ENCODE measurements at places on chromosomes 5 and 9.

- DNase-seq, result peak; percentile 87
These were observed at the start of the genes EIF4E1B and SNCB for GRCh38 chr5:176629853-176630680. Gene EIF4E1B (plus strand): TSS chr5:176630675. CDS start chr5:176642788, 12,113 bp downstream. Gene SNCB (minus strand): TSS chr5:176630534. CDS start chr5:176629654, 880 bp downstream.

GRCh38 chr9:115042781-115043509 is 75.0 kb downstream of the TNC start:
- DNase-seq, result no peak

DNA sequence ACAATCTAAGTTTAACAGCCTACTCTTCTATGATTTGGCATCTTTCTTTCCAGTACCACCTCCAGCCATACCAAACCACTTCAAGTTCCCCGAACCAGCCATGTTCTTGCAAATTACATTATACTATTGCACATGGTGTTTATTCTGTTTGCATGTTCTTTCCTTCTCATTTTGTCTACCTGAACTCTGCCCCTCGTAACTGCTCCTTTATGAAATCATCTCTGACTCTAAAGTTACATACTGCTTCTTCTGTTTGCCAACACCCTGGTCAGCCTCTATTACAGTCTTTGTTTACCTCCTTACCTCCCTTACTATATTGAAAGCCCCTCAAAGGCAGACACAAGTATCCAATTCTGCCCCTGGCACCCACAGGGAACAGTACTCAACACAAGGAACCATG is 6.0 kb downstream of the PPP6C start:
- no peak for DNase-seq

DNA sequence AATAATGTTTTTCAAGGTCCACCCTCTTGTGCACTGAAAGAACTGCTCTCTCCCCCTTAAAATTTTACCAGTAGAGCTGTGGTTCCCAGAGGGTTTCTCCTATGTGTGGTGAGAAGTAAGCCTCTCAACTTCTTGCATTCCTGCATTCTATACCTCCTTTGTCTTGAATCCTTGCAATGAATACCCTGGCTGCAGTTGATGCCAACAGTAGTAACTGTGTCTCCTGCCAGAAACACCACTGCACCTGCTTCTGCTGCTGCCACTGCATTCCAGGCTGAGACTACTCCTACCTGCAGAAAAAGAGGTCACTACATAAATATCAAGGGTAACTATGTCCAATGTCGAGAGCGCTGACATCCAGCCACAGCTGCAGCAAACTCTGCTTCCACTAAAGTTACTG is 203.7 kb downstream of the TMEM167A start:
- no peak for DNase-seq

GRCh38 chr9:1978941-1979340 is 36.2 kb upstream of the SMARCA2 start:
- DNase-seq, result no peak

GRCh38 chr5:179203248-179203647 is 142.0 kb downstream of the ADAMTS2 start:
- DNase-seq, result no peak

DNA sequence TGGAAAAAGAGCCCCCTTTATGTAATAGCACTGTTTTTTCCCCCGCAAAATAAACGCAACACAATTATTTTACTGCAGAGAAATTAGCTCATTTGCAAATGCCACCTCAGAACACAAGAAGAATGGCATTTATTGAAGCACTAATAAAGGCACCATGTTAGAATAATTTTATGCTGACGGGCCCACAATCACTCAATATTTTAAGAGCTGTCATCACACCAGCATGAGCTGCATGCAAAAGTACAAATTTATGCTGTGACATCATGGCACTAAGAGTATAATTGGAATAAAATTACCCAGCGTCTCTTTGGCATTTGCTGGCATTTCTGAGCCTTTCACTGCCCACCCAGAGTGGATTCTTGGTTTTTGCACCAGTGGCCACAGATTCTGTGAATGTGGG is 364.6 kb downstream of the TLE4 start:
- DNase-seq, result no peak

DNA sequence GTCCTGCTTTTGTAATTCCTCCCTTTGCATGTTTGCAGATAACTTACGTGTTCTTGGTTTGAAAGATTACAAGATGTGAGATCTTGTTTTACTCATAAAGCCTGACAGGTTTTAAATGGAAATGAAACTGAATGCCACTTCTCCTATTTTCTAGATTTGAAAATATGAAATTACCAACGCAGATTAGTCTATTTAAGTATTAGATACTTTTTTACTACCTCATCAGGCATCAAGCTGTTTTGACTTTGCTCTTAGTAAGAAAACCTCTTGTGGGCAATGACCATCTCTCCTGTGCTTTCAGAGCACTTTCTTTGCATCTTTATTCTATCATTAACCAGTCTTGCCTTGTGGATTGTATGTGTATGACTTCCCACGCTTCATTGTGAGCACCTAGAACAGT is 3.5 kb downstream of the DMXL1 start:
- DNase-seq, result peak; percentile 4

DNA sequence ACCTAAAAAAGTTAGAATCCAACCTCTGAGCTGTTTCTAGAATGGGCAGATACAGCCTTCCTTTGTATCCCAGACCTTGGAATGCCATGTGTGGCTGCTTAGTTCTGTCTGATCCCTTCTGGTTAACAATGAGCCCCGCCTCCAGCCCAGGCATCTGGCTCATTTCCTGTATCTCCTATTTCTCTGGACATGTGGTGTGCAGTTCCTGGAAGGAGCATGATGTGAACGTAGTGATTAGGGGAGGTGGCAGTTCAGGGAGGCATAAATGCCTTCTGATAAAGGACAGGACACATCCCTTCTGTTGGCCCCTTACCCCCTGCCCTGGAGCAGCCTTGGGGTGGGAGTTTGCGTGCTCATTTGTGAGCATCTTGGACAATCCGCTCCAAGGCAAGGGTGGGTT is 243.0 kb downstream of the ZSWIM6 start:
- no peak for DNase-seq

- no peak for DNase-seq
These were observed 89.7 kb downstream of the CAAP1 start for GRCh38 chr9:26802921-26803320.

- DNase-seq, result no peak
These were observed 99.9 kb downstream of the PRR16 start for GRCh38 chr5:120564013-120564412.

DNA sequence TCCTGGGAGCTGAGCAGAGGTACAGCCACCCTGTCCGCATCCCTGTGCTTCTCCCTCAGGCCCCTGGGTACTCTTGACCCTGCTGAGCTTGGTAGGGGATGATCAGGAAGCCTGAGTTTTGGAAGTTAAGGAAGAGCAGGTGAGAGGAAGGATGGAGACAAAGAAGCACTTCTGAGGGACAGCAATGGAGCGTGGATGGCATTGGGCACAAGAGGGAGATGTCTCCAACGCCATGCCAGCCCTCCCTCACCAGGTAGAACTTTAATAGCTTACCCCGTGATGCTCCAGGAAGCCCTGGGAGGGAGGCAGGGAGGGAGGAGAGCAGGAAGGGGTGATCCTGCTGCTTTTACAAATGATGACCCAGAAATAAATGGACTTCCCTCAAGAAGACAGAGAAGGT is 29.9 kb upstream of the SMU1 start:
- DNase-seq, result no peak

DNA sequence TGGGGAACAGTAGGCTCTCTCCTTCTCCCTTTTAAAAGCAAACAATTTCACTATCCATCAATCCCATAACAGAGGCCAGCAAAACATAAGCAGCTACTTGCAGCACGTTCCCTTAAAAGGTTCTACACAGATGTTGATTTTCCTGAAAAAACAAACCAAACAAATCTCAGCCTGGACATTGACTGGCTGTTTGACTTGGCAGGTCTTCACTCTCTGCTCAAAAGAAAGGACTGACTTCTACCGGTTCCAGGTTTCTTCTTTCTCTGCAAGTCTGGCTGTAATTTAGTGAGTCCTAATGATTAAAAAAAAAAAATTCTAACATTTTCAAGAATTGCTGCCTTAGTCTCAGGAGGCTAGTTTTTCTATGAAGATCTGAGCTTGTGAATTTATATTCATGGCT is 203.1 kb upstream of the EFNA5 start:
- no peak for DNase-seq

- DNase-seq, result no peak
These were observed 103.9 kb downstream of the VAV2 start for GRCh38 chr9:133888048-133888808.

DNA sequence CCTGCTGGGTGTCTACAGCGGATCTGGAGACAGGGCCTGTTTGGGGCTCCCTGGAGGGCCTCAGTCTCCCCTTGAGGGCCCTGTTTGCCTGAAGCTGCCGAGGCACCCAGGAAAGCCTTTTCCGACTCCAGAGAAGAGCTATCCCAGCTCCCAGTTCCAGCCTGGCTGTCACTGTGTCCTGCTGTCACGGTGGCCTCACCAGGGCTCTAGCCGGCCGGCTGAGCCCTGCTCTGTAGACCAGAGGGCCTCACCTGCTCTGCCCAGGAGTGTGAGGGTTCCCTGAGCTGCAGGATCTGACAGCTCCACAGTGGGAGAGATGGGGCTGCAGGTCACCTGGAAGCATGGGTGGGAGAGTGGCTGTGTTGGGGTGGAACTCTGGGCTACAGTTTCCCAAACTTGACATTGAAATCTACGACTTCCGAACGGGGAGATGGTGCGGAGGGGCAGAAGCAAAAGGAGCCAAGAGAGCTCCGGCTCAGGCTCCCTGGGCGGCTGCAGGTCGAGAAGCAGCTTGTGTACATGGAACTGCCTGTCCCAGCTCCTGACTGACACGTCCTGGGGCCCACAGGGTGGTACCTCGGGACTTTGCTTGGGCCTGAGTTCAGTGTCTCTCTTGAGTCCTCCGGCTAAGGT is 94.9 kb downstream of the CACNA1B start:
- no peak for DNase-seq

DNA sequence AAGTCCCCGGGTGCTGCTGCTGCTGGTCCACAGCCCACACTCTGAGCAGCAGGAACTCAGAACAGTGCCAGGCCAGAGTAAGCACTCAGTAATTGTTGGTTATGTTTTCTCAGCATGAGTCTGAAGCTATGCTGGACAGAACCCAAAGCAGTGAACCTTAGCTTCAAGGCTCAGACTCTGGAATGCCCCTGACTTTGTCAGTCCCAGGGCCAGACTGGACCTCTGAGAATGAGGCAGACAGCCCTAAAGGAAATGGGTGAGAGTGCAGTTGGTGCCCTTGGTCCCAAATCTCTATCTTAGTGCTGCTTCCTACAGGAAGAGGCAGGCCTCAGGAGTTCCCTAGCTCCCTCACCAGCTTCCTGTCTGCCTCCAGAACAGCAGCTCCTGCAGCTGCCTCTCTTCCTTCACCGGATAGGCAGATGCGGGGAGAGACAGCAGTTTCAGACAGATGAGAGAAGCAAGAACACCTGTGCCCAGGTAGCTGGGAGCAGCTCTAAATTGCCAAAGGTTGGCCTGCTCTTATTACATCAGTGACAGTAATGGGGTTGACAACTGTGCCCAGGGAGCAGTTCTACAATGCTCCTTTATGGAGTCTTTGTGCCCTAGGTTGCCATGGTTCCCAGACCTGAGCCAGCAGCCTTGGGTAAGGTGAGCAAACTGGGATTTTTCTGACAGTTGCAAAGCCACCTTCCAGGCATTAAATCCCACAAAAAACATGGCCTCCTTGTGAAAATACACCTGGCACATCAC is 82.2 kb upstream of the CXCL14 start:
- DNase-seq, result no peak

DNA sequence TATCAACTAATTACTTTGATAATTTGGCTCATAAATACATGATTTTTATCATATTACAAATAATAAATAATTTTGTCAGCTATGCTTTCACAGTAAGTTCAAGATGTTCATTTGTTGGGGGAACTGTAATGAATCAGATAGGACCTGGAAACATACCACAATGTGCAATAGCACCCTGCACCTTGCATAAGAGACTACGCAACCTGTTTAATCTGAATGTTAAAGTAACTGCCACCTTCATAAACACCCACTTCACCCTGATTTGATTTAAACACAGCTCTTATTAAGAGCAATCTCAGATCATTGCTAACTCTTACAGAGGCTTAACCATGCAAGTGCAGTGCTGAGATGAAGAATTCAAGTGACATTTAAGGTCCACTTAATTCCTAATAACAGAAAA is 69.1 kb upstream of the GABRA1 start:
- no peak for DNase-seq

DNA sequence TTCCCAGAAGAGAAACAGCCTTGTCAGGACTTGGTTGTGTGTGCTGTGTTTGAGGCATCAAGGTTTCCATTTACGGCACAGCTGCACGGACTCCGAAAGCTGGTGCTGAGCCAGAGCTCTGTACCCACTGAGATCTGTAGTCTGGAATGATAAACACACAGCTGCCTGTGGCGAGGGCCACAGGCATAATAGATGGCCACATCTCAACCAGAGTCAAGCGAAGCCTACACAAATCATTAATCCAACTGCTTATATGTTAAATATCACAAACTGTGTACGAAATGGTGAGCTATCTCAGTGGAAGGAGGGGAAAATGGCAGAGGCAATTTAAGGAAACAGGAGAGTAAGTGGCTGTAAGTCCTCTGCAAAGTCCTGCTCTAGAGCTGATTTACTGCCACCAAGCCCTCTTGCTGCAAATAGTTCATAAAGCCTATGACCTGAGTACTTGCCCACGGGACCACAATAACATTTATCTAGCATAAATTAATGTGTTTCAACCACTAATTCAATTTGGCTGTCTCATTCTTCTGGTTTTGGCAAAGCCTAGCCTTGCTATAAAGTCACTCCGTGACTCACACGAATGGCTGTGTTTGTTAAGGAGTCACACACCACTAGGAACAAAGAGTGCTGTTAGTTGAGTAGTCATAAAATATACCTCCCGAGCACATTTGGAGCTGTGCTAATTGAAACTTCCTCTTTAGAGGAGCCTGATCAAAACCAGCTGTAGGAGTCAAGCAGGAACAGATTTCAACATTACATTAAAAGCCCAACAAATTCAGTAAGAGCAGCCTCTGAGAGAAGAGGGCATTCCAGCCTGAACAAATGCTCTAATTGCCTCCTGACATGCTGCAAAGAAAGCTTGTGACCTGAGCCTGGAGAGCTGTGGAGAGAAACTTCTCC is 738.6 kb upstream of the ZNF608 start:
- DNase-seq, result peak; percentile 2

GRCh38 chr5:116360008-116360853 is 214.4 kb downstream of the SEMA6A start:
- no peak for DNase-seq

- no peak for DNase-seq
These were observed 69.9 kb upstream of the MSX2 start for GRCh38 chr5:174654442-174654841.

DNA sequence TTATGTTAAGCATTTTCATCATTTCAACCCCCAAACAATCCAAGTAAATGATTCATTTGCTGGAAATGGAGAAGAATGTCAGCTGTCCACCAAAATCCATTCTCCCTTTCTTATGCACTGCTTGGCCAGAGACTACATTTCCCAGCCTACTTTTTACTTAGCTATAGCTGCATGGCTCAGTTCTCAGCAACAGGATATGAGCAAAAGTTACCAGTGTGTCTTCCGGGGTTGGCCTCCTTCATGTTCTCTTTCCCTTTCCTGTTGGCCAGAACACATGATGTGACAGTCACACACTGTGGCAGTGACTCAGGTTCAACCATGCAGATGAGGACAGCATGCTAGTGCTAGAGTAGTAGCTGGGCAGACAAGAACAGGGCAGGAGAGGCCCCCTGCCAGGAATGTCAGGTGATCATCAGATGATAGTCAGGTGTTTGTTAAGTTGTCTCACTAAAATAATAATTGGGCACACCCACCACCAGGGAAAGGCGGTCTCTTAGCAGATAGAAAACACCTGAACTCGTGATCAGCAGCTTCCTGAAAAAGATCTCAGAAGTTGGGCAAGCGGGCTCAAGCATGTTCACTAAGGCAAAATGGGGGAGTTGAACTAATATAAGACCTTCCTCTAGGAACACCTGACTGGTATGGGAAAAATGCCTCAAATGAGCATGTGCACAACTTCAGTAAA is 12.2 kb downstream of the GPR150 start:
- DNase-seq, result no peak
